ENCODE measurements at places on chromosomes 6 and 20.

- DNase-seq = no peak
These were observed 15.5 kb downstream of the RTF2 start for GRCh38 chr20:56483970-56484369.

DNA sequence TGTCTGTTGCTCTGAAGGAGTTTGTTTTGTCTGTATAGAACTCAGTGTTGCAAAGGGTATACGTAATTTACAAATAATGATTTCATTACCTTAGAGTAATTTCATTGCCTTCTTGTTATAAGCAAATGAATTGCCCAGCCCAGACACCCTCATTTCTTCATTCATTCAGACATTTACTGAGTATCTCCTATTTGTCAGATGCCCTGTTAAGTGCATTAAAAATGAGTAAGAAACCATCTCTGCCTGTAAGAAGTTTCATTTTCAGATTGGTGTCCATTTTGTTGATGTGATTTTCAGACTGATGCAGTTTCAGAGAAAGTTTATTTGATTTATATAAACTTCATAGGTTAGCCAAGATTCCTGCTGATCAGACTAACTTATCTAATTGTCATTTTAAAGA lies 429.3 kb downstream of the PHF3 start:
- DNase-seq = no peak

GRCh38 chr6:43865932-43866645 lies 96.1 kb downstream of the VEGFA start:
- DNase-seq = no peak

GRCh38 chr6:138979813-138980668 lies 8.0 kb downstream of the REPS1 start:
- no peak for DNase-seq

GRCh38 chr20:17385798-17386197 lies 145.4 kb downstream of the BFSP1 start:
- DNase-seq = no peak

GRCh38 chr6:148971031-148971927 lies 224.4 kb downstream of the UST start:
- no peak for DNase-seq

- no peak for DNase-seq
These were observed 9.9 kb downstream of the KIAA1755 start for GRCh38 chr20:38250609-38251008.

- DNase-seq = no peak
These were observed 100.5 kb upstream of the FOXA2 start for GRCh38 chr20:22684763-22685443.

GRCh38 chr6:10315658-10316372 lies 99.1 kb downstream of the TFAP2A start:
- DNase-seq = no peak

DNA sequence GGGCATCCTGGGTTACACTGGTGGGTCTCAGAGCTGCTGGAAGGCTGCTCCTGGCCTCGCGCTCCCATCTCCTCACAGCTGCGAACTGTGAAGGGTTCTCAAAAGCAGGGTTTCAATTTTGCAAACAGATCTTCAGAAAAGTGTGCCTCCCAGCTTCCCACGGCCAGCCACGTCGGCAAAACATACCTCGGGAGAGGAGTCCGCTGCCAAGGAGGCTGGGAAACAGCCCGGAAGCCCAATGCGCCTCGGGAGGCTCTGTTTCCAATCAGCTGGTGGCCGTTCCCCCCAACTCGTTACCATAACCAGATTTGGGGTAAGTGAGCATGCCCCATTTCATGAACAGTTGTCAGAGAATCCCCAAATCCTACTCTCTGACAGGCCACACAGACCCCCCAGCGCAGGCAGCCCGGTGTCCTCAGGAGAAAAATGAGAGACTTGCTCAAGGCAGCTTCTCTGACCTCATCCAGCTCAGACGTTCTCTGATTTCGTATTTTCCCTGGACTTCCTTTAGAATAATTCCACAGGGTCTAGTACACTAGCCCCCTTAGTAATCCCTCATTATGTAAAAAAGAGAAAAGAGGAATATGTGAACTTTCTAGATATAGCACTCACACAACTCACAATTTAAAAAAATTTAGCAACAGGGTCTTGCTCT lies 98.4 kb downstream of the SNX5 start:
- no peak for DNase-seq

GRCh38 chr20:15220778-15221565 lies 883.6 kb upstream of the FLRT3 start:
- DNase-seq = no peak

DNA sequence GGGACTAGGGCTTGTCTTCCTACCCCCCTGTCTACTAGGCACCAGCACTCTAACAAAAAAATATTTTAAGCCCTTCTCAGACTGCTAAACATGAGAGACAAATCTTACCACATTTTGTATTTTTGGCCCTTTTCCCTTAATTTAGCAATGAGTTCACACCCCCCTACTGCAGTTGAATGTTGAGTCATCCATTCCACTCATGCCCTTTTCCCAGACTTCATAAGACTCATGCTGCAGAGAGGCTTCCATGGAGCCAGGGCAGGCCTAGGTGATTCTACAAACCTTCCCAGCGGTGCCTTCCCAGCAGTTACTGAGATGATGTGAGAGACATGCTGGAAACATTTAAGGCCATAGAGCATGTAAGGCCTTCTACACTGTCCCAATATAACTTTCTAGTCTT lies 53.9 kb downstream of the PXDC1 start:
- DNase-seq = no peak

DNA sequence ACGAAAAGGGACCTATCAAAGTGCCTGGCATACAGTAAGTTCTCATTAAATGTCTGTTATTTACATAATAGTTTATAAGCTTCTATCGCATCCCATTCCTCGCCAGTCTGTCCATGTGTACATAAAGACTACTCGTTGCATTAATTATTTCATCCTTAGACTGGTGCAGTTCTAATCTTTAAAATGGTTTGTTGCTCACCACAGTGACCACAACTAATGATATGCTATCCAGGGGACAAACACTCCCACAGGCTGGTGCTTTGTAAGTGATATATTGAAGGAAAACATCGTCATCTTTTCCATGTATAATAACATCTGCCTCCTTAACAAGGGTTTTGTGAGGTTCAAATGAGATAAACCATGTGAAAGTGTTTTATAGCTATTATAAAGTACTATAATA lies 39.0 kb upstream of the HBS1L start:
- DNase-seq = no peak

- no peak for DNase-seq
These were observed 14.0 kb downstream of the HIVEP1 start for GRCh38 chr6:12026120-12026519.

- no peak for DNase-seq
These were observed 20.7 kb downstream of the SERPINB6 start for GRCh38 chr6:2950713-2951112.

DNA sequence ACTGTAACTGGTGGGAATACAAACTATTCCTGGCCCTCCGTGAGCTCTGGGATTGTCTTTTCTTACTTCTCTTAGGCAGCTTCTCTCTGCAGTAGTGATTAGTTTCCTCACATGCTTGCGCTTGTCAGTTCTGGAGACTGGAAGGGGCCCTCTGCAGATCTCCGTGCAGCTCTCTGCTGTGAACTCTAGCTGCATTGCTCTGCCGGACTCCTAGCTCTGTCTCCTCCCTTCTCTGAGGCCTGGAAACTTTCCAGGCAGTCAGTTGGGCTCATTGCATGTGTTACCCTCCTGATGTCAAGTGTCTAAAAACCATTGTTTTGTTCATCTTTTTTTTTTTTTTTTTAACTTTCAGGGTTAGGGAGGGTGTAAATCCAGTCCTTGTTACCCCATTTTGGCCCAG lies 102.3 kb downstream of the CTNNBL1 start:
- DNase-seq = no peak

- no peak for DNase-seq
These were observed 1.1 kb upstream of the BEND6 start for GRCh38 chr6:56953597-56954402.

GRCh38 chr6:136228814-136229213 lies 21.3 kb downstream of the MTFR2 start:
- no peak for DNase-seq

DNA sequence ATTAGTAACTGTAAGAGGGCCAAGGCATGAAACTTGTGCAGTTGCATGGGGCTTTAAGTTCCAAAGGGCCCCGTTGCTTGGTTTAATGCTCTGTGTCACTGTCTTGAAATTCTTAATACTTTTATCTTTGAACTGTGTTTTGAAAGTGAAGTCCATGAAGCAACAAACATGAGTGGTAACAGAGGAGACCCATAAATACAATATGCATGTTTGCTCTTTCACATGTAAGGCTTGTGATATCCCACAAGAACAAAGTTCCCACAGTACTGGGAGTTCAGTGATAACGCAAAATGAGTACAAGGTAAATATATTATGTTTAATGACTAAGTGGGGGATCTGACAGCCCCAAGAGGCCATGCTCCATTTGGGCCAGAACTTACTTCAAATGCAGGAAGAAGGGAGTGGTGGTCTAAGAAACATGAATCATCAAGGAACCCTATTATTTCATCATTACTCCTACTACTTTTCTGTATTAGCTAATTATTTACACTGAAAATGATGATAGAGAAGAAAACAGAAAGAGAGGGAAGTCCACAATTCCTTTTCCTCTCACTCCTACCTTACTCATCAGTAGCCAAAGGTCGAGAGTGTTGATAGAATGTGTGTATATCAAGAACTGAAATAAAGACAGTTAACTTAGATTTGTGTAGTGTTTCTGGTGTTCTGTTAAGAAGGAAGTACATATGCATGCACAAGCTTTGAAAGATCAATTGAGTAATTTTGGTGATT lies 157.3 kb downstream of the PHF3 start:
- DNase-seq = no peak

GRCh38 chr6:133730881-133731280 lies 158.0 kb upstream of the TCF21 start:
- DNase-seq = no peak

DNA sequence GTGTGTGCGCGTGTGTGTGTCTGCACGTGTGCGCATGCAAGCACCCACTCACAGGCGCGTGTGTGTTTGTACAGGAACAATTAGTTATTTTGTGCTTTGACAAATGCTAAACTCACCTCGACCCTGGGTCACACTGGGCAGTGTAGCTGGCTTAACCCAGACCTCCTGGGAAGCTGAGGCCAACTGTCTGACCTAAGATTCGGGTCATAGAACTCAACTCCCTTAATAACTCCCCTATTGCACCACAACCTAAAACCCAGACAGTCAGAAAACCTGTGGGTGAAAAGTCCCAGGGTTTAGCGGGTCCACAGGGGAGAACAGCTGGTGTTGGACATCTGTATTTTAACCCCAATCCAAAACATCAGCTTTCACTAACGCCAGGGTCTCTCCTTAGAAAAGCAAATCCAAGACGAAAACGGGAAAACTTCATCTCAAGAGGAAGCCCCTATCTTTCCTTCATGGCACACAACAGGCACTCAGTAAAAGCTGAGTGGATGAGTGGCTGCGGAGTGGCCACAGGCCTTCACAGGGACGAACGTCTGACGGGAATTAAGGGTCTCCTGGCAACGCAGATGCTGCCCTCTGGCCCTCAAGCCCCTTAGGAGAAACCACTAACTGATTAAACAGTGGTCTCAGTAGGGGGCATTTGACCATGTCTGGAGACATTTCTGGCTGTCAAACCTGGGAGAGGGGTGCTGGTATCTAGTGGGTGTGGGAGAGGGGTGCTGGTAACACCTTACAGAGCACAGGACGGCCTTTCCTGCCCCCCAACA lies 4.5 kb downstream of the PMEPA1 start:
- no peak for DNase-seq

- no peak for DNase-seq
These were observed 12.8 kb downstream of the PHIP start for GRCh38 chr6:79065232-79065631.

DNA sequence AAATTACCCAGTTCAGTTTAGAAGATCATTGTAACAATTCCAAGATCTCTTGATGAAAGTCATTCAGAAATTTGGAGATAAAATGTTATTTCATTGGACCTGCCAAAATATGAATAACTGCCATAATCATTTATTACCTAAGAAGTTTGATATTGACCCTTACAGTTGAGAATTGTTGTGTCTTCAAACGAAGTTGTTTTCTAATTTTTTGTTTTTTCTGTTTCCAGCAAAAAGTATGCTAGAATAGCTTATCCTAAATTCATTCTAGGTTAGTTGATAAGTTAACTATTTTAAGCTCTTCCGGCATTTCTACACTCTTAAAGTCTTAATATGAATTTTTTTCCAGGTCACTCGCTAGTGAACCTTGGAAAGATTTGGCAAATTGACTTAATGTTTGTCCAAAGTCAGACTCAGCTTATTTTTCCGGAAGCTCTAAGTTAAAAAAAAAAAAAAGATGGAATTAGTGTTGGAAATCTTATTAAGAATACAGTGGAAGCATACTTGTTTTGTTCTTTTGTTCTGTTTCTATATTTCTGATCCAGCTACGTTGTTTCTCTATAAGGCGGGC lies 28.9 kb downstream of the CYP24A1 start:
- DNase-seq = no peak

GRCh38 chr6:158461954-158462353 lies 97.9 kb upstream of the TMEM181 start:
- no peak for DNase-seq

GRCh38 chr6:137798846-137799245 lies 68.2 kb upstream of the TNFAIP3 start:
- DNase-seq = no peak

DNA sequence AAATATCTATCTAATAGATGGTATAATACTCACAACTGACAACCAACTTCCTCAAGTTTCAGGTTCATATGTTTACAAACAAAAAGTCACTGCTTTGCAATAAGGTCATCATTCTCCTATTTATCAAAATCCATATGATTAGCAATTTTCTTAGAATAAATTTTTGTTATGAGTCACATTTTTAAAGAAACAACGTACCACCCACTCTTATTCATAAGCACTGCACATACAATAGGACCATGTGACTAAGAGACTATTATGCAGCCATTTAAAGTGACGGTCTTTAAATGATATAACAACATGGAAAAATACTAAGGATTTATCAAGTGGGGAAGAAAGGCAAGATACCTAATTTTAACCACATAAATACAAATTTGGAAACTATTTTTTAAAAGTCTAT lies 40.0 kb downstream of the REPS1 start:
- no peak for DNase-seq

DNA sequence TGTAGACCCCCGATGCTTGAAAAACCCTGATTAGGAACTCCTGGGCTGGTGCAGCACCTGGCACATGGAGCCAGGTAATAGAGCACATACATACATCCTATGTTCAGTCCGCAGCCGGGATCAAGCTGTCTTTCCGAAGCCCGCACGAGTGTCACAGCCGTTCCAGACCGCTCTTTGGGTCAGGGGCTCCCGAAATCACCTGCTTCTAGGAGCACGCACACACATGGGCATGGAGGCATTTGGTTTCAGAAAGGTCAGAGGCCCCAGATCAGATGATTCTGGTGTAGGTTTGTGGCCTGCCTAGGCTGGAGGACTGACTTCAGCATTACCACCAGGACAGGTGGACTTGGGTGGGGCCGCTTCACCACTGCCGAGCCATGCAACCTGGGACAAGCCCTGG lies 42.1 kb upstream of the STX16 start:
- DNase-seq = no peak

DNA sequence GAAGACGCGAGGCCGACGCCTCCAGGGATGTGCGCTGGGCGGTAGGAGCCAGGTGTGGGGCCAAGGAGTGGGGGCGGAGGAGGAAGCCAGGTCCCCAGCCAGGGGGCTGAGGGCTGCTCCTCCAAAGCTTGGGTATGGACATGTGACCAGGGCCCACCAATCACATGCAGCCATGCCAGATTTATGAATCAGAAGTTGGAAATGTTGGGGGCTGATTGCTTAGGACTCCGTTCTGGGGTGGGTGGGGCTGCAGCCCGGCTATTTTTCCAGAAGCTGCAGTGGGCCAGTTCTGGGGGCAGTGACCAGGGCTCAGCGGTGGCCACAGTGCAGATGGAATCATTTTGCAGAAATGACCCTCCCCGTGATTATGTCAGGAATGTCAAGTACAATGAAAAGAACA lies 96.0 kb downstream of the CEBPB start:
- DNase-seq = no peak

- no peak for DNase-seq
These were observed 72.4 kb downstream of the FGD2 start for GRCh38 chr6:37077905-37078296.

All from NCI-H526 treated with DMSO at 0.1 percent for 48 hours (cell line).